ENCODE measurements at places on chromosomes 1 and 21. TPM values are rescaled to one million over a fixed set of nuclear protein-coding genes. Genes with fewer than 3 reads are reported as not detected.

The IL12RB2 gene
- total RNA-seq, result 76.0 TPM

The HES4 gene
- 0.23 TPM for total RNA-seq

The PSRC1 gene
- 28.7 TPM for total RNA-seq

The RIPPLY3 gene
- total RNA-seq, result not detected

The NKAIN1 gene
- total RNA-seq, result not detected

The RRP1B gene
- total RNA-seq, result 43.3 TPM

The CD48 gene
- total RNA-seq, result 403 TPM

The CYP4A22 gene
- total RNA-seq, result not detected

The KRTAP6-1 gene
- not detected for total RNA-seq

The SLC45A3 gene
- 0.18 TPM for total RNA-seq

The CD2 gene
- total RNA-seq, result 329 TPM

The DFFA gene
- 23.5 TPM for total RNA-seq

The S100A13 gene
- 6.1 TPM for total RNA-seq

The LCE1C gene
- not detected for total RNA-seq

The S100A1 gene
- not detected for total RNA-seq

The LCA5L gene
- not detected for total RNA-seq

The EDARADD gene
- total RNA-seq, result 6.2 TPM

The LRRC53 gene
- not detected for total RNA-seq

The RGS7 gene
- total RNA-seq, result not detected

The C1orf141 gene
- total RNA-seq, result not detected

The UTS2 gene
- 1.2 TPM for total RNA-seq

The RAB42 gene
- not detected for total RNA-seq
